ENCODE measurements at places on chromosomes 2 and 18.

DNA sequence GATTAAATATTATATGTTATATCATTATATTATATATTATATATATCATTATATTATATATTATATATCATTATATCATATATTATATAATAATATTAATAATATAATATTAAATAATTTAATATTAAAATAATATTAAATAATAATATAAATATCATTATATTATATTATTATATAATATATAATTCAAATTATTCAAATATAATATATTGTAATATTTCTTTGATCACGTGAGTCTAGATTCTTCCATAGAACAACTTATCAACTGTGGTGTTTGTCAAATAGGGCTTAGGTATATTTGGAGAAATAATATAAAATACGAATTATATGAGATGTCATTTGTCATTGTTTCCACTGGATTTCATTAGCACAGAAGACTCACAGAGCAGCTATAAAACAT lies 77.3 kb downstream of the SPHKAP start:
- DNase-seq, result no peak

- no peak for DNase-seq
Observed at GRCh38 chr2:171267855-171268629, 107.3 kb upstream of the TLK1 start.

- DNase-seq, result no peak
Observed at GRCh38 chr18:24408496-24408895, 10.9 kb upstream of the OSBPL1A start.

- no peak for DNase-seq
Observed at GRCh38 chr2:33166287-33166881, 219.6 kb downstream of the LTBP1 start.

GRCh38 chr2:208570851-208571763 lies 164.5 kb downstream of the PTH2R start:
- no peak for DNase-seq

- DNase-seq, result no peak
Observed at GRCh38 chr2:66508484-66509071, 73.7 kb downstream of the MEIS1 start.

DNA sequence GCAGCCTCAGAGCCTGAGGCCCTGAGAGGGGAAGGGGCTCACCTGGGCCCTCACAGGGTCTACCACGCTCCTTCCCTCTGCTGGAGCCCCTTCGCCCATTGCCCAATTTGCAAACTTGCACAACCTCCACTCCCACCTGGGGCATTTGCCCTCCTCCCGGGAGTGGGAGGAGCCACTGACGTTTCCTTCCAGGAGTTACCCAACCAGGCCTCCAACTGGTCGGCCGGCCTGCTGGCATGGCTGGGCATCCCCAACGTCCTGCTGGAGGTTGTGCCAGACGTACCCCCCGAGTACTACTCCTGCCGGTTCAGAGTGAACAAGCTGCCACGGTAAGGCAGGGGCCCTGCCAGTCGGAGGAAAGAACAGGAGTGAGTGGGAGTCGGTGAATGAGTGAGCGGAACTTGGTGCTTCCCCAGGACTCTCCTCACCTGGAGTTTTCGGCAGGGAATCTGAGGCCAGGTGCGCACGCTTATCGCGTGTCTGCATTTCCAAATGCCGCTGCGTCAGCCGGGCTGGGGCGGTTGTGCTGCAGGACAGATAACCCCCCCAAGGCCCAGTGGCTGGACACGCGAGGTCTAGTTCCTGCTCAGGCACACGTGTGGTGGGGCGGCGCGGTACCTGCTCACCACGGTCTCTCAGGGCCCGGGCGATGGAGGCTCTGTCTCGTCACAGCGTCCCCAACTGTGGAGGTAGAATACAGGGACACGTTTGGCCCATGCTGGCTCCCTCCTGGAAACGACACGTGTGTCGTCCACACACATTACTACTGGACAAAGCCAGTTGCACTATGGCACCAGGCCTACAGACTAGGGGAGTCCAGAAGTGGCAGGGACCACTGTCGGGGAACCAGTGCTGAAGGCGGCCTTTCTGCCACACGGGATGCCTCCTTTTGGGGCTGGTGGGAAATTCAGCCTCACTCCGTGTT lies 11.7 kb downstream of the ANO7 start:
- no peak for DNase-seq

DNA sequence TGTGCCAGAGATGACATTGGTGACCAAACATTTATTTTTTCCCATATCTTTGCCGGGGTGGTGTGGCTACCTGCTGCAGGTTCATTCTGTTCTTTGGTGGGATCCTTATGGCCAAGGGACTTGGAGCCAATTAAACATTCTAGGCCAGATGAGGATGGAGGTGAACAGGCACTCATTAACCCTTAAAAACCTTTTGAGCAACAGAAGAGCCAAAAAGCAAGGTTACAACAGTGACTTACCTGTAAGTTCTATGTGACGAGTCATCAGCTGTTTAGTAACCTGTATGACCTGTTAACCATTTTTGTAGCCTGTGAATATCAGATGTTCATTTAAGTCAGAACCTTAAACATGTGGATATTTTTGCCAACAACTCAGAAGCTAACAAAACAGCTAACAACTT lies 105.6 kb downstream of the XRCC5 start:
- no peak for DNase-seq

DNA sequence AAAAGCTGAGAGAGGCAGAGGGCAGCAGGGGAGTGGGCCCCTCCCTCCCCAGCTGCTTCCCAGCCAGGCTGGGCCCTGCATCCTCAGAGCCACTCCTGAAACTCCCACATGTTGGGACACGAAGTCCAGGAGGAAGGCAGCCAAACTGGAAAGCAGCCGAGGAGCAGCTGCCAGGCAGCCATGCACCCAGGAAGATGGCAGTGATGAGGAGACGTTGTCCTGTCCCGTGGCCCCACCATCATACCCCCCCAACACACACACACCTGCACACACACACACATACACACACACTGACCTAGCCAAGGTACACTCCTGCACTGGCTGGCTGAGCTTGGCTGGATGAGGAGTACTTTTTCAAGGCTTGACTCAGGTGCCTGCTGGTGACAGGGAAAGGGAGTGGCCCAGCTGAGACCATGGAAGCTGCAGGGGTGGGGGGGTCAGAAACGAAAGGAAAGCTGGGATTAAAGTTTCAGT lies 106.0 kb downstream of the CYP26B1 start:
- DNase-seq, result no peak

GRCh38 chr2:46202453-46202852 lies 94.8 kb upstream of the EPAS1 start:
- no peak for DNase-seq

- DNase-seq, result no peak
Observed at GRCh38 chr2:157364257-157364974, 38.8 kb upstream of the ERMN start.

DNA sequence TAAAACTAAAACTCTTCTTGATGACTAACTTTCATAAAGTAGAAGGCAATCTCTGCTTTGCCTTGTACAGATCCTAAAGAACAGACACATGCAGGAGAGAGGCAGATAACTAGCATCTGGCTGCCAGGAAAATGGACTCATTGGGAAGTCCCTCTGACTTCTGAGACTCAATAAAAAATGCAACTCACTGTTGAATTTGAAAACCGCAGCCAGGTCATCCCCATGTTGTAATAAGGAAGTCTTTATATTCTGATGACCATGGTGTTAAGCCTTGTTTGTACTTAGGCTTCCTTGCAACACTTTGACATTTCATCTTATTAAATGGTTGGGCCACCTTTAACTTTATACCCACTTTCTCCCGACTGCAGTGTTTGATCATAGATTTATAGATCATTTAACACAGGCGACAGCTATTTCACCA lies 375.1 kb upstream of the KCNH7 start:
- no peak for DNase-seq

DNA sequence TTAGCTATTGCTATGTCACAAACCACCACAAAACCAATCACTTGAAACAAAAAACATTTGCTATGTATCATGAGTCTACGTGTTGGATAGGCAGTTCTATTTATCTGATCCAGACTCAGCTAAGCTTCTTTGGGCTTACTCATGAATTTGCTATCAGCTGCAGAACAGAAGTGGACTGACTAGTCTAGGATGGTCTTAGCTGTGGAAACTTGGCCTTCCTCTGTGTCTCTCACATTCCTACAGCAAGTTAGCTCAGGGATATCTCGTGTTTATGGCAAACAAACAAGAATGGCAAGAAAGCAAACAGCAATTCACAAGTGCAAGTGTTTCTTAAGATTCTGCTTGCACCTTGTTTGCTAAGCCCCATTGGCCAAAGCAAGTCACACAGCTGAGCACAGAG lies 288.0 kb upstream of the TNP1 start:
- no peak for DNase-seq

DNA sequence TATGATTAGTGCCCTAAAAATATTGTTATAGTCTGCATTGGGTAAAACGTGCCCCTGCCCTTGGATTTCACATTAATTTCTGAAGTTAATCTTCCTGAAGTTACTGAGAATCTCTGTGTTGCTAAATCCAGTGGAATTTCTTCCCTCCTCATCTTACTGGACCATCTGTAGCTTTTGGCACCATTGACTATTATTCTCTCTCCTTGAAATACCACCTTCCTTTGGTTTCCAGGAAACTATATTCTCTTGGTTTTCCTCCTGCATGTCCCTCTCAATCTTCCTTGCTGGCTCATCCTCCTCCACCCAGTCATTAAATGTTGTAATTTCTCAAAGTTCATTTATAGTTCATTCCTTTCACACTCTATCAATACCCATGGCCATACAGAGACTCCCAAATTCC lies 110.6 kb upstream of the SLC35G4 start:
- no peak for DNase-seq

DNA sequence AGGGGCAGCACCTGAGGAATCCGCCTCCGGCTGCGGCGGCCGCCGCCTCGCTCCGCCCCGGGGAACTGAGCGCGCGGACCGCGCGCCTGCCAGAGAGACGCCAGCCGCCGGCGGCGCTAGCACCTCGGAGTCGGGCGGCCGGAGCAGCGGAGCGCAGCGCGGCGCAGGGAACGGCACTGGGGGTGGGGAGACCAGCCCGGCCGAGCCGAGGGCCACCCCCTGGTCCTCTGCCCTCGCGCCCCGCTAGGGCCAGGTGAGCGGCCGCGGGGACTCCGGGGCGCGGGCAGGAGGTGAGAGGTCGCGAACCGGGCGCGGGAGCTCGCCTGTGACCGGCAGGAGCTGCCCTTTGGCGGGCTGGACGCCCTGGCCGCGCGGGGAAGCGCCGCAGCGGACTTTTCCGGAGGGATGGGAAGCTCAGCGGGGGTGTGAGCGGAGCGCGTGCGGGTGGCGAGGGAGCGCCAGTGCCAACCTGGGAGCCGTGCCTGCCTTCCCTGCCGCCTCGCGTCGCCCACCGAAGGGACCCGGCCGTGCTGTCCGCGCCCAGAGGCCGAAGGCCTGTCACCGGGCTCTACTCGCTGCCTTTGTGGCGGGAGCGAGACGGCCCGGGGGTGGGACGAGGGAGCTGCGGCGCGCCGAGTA lies at the start of gene GREB1L:
Gene GREB1L (plus strand): TSS at position 92 of the 639 bp plus-strand sequence. CDS start 141,287 bp downstream, outside the sequence.
- DNase-seq, result no peak

GRCh38 chr2:163465440-163465839 lies 270.4 kb downstream of the FIGN start:
- no peak for DNase-seq

DNA sequence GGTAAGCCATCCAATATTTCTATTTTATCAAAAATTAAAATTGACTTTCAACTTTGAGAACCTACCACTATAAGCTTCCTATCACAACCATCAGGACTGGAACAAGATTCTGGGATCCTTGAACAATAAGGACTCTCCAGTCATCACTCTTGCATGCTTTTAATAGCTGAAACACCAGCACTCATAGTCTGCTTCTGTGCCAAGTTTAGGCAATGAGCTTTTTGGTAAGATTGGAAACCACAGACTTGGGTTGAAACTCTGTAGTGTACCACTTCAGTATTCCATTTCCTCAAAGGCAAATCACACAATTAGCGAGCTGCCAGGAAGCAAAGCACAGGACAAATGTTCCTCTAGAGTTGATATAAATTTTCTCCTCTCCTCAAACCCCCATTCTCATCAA lies 1065.8 kb upstream of the SLC39A10 start:
- DNase-seq, result no peak

- no peak for DNase-seq
Observed at GRCh38 chr18:79628416-79629248, 51.0 kb upstream of the CTDP1 start.

GRCh38 chr2:99776206-99776905 lies 286.5 kb upstream of the REV1 start:
- no peak for DNase-seq

GRCh38 chr2:233083782-233084181 lies 23.6 kb downstream of the INPP5D start:
- DNase-seq, result no peak
